ENCODE measurements at places on chromosomes 4 and X.
A peak's percentile ranks its signal among the peaks of the same experiment; 100 is the strongest.

- no peak for DNase-seq
Observed at GRCh38 chr4:40066651-40067050, 10.0 kb downstream of the N4BP2 start.

DNA sequence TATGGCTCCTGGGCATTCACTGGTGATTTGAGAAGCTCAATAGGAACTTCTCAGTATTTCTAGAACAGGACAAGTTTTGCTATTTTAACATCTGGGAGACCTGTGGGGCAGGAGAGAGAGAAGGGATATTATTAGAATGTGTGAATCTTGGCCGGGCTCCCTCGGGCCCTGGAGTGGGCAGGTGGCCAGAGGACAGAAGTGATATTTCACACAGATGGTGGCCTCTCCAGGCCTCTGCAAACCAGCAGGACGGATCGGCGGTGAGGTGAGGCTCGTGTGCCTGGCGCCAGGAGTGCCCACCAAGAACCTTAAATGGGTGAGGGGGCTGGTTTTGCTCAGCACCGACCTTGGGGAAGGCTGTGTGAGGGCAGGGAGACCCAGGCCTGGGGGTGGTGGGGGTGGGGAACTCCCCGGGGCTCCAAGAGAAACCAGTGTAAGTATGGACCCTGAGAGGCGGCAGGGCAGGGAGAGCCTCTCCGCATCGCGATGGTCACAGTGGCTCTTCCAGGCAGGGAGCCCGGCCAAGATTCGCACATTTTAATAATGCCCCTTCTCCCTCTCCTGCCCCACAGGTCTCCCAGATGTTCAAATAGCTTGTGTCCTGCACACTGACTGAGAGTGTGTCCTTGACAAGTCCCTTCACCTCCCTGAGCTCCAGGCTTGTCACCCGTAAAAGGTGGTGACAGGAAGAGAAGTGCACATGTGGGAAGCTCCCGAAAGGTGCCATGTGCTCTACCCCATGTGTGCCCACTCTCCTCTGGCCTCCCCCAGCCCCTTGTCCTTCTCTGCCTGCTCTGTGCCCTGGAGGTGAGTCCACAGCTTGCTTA lies 64.9 kb downstream of the SORCS2 start:
- peak; percentile 63 for DNase-seq

GRCh38 chrX:24248042-24248441 lies 65.8 kb downstream of the SUPT20HL2 start:
- DNase-seq = no peak

GRCh38 chr4:183540410-183541009 lies 35.7 kb downstream of the ING2 start:
- no peak for DNase-seq

GRCh38 chr4:117770269-117771102 lies 263.8 kb upstream of the NDST3 start:
- DNase-seq = no peak

DNA sequence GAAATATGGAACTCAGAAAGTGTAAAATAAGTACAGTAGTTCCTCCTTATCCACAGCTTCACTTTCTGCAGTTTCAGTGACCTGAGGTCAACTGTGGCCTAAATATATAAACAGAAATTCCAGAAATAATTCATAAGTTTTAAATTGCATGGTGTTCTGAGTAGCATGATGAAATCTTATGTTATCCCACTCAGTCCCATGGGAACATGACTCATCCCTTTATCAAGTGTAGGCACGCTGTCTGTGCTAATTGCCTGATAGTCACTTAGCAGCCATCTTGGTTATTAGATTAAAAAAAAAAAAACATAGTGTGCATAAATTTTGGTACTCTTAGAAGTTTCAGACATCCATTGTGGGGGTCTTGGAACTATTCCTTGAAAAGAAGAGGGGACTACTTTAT lies 983.4 kb upstream of the ADGRL3 start:
- DNase-seq = no peak

DNA sequence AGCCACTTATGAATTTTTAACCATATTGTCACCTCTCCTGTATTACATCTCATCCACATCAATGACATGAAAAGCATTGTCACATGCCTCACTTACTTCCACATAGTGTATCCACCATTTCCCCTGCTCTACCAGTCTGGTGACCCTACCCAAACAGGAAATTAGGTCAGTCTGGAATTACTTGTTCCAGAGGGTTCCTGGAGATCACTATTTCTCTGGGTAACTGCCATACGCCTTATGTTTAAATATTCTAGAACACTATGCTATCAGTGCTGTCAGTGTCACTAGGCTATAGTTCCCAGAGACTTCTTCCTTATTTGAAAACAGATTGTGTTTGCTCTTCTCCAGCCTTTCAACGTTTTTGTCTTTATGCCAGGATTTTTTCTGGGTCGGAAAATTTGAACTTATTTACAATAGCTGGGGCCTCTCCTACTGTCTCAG lies 15.0 kb downstream of the SRPX2 start:
- DNase-seq = no peak

DNA sequence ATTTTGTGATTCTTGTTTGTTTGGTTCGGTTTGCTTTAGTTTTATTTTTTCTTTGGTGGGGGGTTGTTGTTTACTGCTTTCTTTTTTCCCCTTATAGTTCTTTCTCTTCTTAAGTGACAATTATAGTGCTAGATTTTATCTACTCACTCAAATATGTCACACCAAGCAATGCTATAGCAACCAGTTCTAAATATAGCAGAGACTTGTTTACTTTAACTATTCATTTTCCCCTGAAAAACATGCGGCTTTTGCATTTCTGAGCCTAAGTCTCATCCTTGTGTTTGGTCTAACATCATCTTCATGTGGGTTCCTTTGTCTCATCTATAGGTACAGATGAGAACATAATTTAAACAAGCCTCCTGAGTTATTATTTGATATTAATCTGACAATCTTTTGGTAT lies 676.6 kb downstream of the FAT4 start:
- no peak for DNase-seq

GRCh38 chr4:145388043-145388442 lies 93.6 kb upstream of the SMAD1 start:
- no peak for DNase-seq

DNA sequence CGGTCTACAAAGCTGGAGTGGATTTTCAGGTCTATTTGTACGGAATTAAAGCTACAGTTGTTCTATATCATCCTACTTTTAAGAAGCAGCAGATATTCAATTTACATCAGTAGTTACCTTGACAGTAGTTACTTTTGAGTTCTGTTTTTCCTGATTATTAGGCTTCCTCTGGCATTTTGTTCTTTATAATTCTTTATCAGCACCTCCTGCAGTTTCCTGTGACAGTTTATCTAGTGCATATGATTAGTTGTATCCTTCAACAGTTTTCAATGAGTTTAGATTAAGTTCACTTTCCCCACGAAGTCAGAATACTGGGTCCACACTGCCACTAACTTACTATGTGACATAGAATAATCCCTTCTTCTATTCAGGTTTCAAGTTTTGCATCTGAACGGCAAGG lies 71.7 kb downstream of the IDS start:
- no peak for DNase-seq

GRCh38 chr4:140963883-140964282 lies 169.4 kb downstream of the RNF150 start:
- DNase-seq = no peak

- no peak for DNase-seq
Observed at GRCh38 chr4:183503497-183504063, 1.3 kb upstream of the ING2 start.

DNA sequence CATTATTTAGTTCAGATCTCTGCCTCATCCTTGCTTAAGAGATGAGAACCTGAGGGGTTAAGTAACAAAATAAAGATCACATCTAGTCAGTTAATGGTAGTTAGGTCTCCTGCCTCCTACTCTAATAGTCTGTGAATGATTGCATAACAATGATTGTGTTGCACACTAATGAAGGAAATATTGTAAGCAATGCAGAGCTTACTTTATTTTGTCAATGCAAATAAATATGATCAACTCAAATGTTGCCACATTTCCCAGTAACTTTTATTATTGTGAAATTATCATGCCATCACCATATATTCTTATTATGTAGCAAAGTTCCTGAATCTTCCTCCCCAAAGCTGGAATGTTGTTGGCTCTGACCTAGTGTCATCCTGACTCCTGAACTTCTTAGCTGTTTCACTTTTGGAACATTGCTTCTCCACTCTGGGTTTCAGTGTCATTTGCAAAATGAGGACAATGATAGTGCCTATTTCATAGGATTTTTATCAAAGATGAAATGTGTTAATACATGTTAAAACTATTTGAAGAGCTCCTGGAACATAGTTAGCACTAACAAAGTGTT lies 17.0 kb upstream of the GABRA4 start:
- DNase-seq = no peak

- DNase-seq = no peak
Observed at GRCh38 chr4:38105475-38106220, 145.4 kb downstream of the PTTG2 start.

GRCh38 chr4:121376097-121376496 lies 4.7 kb downstream of the QRFPR start:
- DNase-seq = no peak

GRCh38 chrX:47458528-47458927 lies 24.5 kb downstream of the ZNF41 start:
- no peak for DNase-seq

DNA sequence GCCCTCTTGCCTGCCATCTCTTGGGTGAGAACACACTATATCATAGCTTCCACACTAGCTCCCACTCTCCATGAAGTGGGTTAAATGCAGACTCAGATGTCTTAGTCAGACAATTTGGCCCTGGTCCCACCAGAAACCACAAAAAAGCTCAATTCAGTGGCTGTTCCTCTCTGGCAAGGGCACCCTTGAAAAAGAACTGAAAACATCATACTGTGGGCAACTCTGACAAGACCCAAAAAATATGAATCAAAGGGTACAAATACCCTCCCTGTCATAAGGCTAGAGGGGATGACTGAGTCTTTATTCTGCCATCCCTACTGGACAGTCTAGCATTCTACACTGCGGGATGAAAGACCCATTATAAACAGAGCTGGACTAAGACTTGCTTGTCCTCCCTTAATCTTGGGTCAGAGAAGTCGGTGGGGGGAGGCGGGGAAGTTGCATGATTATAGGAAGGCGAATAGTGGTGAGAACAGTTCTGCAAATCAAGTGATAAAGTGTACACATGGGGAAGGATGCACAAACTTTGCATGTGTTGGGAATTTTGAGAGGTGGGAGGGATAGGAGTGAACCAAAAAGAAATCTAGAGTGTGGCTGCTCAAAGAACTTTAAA lies 172.1 kb downstream of the OPHN1 start:
- DNase-seq = no peak

GRCh38 chrX:34810916-34811315 lies 131.7 kb upstream of the FAM47B start:
- no peak for DNase-seq

DNA sequence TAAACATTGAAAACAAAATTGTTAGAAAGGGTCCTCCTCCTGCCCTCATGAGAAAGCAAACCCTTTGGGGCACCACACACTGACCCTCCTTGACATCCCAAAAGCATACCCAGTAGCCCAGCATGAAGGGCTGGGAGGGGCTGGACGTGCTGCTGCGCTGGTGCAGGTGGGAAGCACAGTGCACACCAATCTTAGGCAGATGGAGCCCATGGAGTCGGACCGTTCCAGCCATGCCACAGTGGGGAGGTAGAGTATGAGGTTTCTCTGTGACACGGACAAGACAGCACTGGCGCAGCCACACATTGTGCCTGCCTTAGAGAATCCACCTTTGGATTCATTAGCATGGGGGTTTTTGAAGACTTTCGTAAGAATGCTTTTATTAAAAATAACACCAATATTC lies 544.2 kb upstream of the FRG1 start:
- DNase-seq = no peak

DNA sequence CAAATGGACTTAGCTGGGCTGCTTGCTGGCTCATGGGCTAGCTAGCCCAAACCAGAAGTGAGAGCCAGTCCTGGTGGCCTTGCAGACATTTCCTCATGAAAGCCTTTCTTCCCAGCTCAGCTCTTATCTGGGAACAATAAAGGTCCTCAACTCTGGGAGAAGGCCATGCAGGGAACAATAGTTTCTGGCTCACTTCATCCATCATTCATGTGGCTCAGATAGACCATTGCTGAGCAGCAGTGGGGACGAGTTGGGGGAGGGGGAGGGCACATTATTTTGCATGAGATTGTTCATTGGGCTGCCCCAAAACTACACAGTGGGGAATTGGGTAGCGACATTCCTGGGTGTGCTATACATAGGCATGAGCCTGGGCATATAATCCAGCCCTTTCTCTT lies 47.6 kb downstream of the NHSL2 start:
- DNase-seq = no peak

GRCh38 chr4:1449475-1449832 lies 43.2 kb upstream of the NKX1-1 start:
- no peak for DNase-seq

DNA sequence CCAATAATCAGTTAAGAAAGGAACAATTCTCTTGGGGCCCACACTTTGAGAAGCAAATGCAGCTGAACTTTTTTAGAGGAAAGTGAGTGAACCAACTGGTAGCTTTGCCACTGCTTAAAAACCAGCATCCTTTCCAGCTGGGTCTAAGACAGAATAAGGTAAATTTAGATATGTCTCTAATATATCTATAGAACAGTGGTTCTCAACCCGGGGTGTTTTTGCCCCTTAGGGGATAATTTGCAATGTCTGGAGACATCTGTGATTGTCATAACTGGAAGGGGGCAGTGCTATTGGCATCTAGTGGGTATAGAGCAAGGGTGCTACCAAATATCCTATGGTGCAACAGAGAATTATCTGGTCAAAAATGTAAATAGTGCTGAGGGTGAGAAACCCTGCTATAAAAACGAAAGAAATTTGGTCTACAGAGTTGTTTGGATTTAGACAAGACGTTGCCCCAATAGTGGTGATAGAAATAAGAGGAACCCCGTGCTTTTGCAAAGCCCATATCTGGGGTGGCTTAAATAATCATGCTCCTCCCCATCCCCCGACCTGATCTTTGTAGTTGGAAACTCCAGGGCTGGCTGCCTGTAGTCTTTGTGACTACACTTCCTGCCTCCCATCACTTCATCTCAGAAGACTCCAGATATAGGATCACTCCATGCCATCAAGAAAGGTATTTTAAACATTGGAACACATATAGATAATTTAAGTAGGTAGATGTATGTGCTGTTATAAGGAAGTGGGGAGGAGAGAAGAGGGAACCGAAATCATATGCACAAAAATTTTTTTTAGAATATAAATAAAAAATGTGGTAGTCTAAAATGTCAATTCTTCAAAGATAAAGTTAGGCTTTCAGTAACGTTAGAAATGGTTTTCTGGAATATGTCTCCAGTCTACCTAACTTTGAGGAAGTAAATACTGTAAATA lies at the start of gene TLR7:
TSS of gene TLR7 (plus strand) at position 622 of the 927 bp plus-strand sequence. CDS start 507 bp downstream, outside the sequence.
- DNase-seq = no peak

- DNase-seq = no peak
Observed at GRCh38 chrX:5708251-5708650, 520.4 kb downstream of the NLGN4X start.
